PC-3 (cell line): ENCODE measurements at places on chromosomes 16 and 17.

GRCh38 chr17:33377837-33378595 lies 84.9 kb upstream of the ASIC2 start:
- H3K4me3 ChIP-seq = no peak overlapping the region
- no peaks in the 10 kb centered on the region for H3K4me1 ChIP-seq
- H3K27me3 ChIP-seq = peaks cover 19% of the 10 kb centered on the region
- no peak overlapping the region for H3K27ac ChIP-seq

GRCh38 chr16:14070555-14070876 lies 603 bp upstream of the MRTFB start:
- H3K4me3 ChIP-seq = peak overlapping the region; percentile 97
- peak overlapping the region; percentile 30; the same call in 1 of the 2 replicates for H3K27ac ChIP-seq
- peaks cover 18% of the 10 kb centered on the region for H3K4me1 ChIP-seq
- H3K27me3 ChIP-seq = no peaks in the 10 kb centered on the region

DNA sequence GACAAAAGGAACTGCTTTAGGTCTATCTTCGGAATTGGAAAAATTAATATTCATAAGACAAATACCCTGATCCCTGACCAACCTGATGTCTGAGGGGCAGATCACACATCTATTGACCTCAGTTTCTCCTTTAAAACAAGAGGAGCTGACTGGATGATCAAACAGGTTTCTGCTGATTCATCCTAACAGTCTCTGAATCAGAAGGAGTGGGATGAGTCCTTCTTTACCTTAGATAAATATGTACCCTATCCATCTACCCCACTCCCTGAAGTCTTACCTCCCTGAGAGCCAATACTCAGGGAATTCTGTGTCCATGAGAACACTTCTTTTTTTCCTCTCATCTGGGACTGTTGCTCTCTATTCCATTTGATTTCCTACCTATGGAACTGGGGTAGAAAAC lies 80.3 kb upstream of the CRHR1 start:
- H3K4me1 ChIP-seq = peaks cover 37% of the 10 kb centered on the region
- DNase-seq = peak; percentile 66
- peaks cover 13% of the 10 kb centered on the region for H3K27me3 ChIP-seq
- H3K4me3 ChIP-seq = no peak overlapping the region
- H3K36me3 ChIP-seq = no peaks in the 10 kb centered on the region

GRCh38 chr17:27438348-27438998 lies 17.8 kb upstream of the KSR1 start:
- H3K27ac ChIP-seq = no peak overlapping the region
- DNase-seq = no peak
- H3K4me3 ChIP-seq = no peak overlapping the region

DNA sequence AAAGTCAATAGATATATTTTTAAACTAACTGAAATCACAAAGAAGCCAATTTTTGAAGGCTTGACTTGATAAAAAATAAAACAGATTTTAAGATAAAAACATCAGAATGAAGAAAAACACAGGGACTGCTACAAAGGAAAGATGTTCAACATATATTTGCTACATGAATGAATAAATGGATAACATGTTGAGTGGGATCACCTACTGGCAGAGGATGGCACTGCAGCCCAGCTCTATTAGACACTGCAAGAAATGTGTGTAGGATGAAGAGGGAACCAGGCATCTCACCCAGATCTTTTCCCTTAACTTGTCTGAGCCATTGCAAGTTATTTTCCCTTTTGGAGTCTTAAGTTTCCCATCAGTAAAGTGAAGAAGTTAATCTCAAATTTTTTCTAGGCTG lies 4.2 kb downstream of the AIPL1 start:
- no peak for DNase-seq
- H3K27me3 ChIP-seq = no peaks in the 10 kb centered on the region
- H3K4me1 ChIP-seq = no peaks in the 10 kb centered on the region
- no peak overlapping the region for H3K4me3 ChIP-seq
- H3K36me3 ChIP-seq = no peaks in the 10 kb centered on the region

- H3K4me1 ChIP-seq = no peaks in the 10 kb centered on the region
- no peak overlapping the region for H3K27ac ChIP-seq
- H3K27me3 ChIP-seq = 0 out of 2 replicates have a peak, but pooled peaks cover 6% of the 10 kb centered on the region
- H3K4me3 ChIP-seq = no peak overlapping the region
- no peak for DNase-seq
These were observed 55.0 kb downstream of the ZNF423 start for GRCh38 chr16:49800876-49801275.

GRCh38 chr17:17077101-17077500 lies 34.8 kb downstream of the MPRIP start:
- peaks cover 99% of the 10 kb centered on the region for H3K36me3 ChIP-seq
- H3K27me3 ChIP-seq = no peaks in the 10 kb centered on the region
- no peak for DNase-seq
- no peak overlapping the region for H3K4me3 ChIP-seq
- peaks cover 62% of the 10 kb centered on the region for H3K4me1 ChIP-seq
- H3K27ac ChIP-seq = no peak overlapping the region

DNA sequence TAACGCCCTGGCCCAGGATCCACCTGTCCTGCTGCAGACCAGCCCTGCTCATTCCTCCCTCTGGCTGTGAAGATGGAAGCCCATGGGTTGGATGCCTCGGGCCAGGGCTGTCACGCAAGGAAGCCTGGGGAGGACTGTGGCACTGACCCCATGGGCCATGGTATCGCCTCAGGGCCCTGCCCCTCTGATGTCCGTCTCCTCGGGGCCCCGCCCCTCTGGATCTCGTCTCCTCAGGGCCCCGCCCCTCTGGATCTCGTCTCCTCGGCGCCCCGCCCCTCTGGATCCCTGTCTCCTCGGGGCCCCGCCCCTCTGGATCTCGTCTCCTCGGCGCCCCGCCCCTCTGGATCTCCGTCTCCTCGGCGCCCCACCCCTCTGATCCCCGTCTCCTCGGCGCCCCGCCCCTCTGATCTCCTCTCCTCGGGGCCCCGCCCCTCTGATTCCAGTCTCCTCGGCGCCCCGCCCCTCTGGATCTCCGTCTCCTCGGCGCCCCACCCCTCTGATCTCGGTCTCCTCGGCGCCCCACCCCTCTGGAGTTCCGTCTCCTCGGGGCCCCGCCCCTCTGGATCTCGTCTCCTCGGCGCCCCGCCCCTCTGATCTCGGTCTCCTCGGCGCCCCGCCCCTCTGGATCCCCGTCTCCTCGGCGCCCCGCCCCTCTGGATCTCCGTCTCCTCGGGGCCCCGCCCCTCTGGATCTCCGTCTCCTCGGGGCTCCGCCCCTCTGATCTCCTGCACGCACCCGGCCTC lies 24.0 kb downstream of the METRNL start:
- no peaks in the 10 kb centered on the region for H3K36me3 ChIP-seq
- peaks cover 9% of the 10 kb centered on the region for H3K27me3 ChIP-seq
- no peaks in the 10 kb centered on the region for H3K4me1 ChIP-seq
- DNase-seq = peak; percentile 73
- no peak overlapping the region for H3K27ac ChIP-seq

GRCh38 chr16:88494335-88495154 lies 41.5 kb downstream of the ZFPM1 start:
- no peak for DNase-seq
- H3K27me3 ChIP-seq = no peaks in the 10 kb centered on the region
- H3K36me3 ChIP-seq = no peaks in the 10 kb centered on the region
- H3K27ac ChIP-seq = no peak overlapping the region

DNA sequence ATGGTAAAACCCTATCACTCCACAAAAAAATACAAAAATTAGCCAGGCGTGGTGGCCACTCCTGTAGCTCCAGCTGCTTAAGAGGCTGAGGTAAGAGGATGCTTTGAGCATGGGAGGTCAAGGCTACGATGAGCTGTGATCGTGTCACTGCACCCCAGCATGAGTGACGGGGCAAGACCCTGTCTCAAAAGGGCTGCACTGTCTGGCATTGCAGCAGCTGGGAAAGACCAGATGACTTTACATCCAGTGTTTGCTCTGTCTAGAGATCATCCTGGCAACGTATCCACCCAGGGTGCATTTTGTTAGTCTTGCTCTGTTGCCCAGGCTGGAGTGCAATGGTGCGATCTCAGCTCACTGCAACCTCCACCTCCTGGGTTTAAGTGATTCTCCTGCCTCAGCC lies 52.0 kb downstream of the MRM3 start:
- no peak for DNase-seq
- H3K36me3 ChIP-seq = no peaks in the 10 kb centered on the region
- no peaks in the 10 kb centered on the region for H3K4me1 ChIP-seq

DNA sequence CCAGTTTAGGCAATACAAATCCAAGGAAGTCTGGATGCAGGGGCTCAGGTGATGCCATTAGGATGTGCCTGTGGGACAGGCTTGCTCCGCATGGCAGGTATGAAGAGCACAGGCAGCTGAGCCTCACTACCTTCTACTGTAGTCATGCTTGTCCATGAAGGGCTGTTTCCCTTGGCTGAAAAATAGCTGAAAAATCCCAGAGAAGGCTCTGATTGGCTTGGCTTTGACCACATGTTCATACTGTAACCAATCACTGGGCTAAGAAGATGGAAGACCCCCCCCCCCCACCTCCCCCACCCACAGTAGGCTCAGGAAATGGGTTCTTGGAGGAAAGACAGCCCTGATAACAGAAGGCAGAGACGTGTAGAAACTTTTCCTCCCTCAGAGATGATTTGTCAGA lies 66.5 kb upstream of the LGALS9 start:
- no peaks in the 10 kb centered on the region for H3K36me3 ChIP-seq
- H3K27ac ChIP-seq = no peak overlapping the region
- H3K4me3 ChIP-seq = no peak overlapping the region
- DNase-seq = no peak
- peaks cover 10% of the 10 kb centered on the region for H3K4me1 ChIP-seq

GRCh38 chr17:1365445-1366039 lies 34.5 kb downstream of the YWHAE start:
- H3K27me3 ChIP-seq = no peaks in the 10 kb centered on the region
- H3K4me3 ChIP-seq = no peak overlapping the region
- DNase-seq = peak; percentile 78
- no peak overlapping the region for H3K27ac ChIP-seq
- peaks cover 31% of the 10 kb centered on the region for H3K36me3 ChIP-seq
- peaks cover 1% of the 10 kb centered on the region; the same call in 1 of the 2 replicates for H3K4me1 ChIP-seq

- no peak for DNase-seq
- H3K27me3 ChIP-seq = peaks cover 58% of the 10 kb centered on the region
- H3K36me3 ChIP-seq = no peaks in the 10 kb centered on the region
These were observed 110.1 kb downstream of the IRX3 start for GRCh38 chr16:54176376-54176901.
